AML-193 (cell line): ENCODE measurements at places on chromosomes 3 and 15.

- DNase-seq = peak; percentile 14
These were observed 11.9 kb upstream of the PARL start for GRCh38 chr3:183896610-183897009.

- DNase-seq = peak; percentile 79
These were observed 8.9 kb upstream of the RPS27L start for GRCh38 chr15:63166219-63166618.

DNA sequence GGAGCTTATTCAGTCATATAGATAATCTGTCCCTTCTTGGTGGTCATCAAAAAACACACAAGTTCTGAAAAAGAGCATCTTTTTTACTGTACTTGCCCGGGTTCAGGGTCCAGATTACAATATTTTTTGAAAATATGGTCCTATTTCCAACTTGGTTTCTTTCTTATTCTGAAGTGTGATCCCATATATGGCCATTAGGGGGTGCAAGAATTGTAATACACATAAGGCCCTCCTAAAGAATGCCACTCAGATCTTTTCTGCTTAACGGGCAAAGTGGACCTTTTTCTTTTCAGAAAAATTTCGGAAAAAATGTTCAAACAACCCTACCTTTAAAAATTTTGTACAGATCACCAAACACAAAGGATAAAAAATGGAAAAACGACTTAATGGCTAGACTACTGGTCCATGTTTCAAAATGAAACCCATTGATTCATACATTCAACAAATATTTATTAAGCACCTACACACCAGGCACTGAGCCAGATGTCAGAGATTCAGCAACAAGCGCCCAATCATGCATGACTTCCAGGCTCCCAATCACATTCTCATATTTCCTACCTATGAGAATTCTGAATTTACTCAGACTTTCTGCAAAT is 102.0 kb upstream of the MYRIP start:
- peak; percentile 52 for DNase-seq

DNA sequence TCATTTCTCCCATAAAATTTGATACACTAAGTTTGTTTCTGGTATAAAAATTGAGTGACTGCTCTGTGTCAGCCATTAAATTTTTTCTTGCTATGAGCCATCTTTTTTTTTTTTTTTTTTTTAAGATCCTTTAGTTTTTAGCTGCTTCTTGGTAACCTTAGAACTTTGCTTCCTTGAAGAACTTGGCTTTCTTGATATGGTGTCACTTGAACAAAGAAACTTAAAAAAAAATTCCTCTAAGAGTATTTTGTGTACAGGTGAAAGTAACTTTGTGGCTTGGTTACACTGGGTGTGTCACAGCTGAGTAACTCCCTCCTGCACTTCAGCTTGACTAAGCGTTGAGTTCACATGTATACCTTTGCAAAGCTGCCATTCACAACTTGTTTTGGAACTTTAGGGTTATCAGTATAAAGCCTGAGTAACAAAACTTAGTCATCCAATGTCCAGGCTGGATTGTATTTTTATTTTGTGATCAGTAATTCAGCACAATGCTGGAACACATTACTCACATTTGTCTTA is 6.5 kb downstream of the CHD2 start:
- no peak for DNase-seq

GRCh38 chr3:36364260-36364659 is 16.0 kb upstream of the STAC start:
- no peak for DNase-seq
